ENCODE measurements at places on chromosomes 3 and 15. TPM values are rescaled to one million over a fixed set of nuclear protein-coding genes. Genes with fewer than 3 reads are reported as not detected.

Gene VEPH1
- total RNA-seq, result 49.0 TPM

Gene IFT57
- 39.0 TPM for total RNA-seq

Gene DUOXA2
- total RNA-seq, result not detected

Gene FOXL2
- 6.3 TPM for total RNA-seq

Gene CISH
- total RNA-seq, result 1.6 TPM

Gene APH1B
- 27.3 TPM for total RNA-seq

Gene ECE2
- total RNA-seq, result not detected

Gene ROBO1
- 25.9 TPM for total RNA-seq

Gene KIF15
- 25.9 TPM for total RNA-seq

Gene BFSP2
- total RNA-seq, result not detected

Gene ABI3BP
- 20.5 TPM for total RNA-seq

Gene GOLGA8B
- 21.3 TPM for total RNA-seq

Gene SOX2
- total RNA-seq, result not detected

Gene GUCA1C
- not detected for total RNA-seq

Gene TMEM108
- 9.4 TPM for total RNA-seq

Gene DUOX1
- total RNA-seq, result under 0.01 TPM

Gene EIF4A2
- total RNA-seq, result 493 TPM

Gene USP19
- 57.6 TPM for total RNA-seq

Gene LRRC34
- total RNA-seq, result 5.4 TPM

Gene ARHGEF3
- total RNA-seq, result 5.5 TPM

Gene CLDN16
- not detected for total RNA-seq

Gene TMC3
- not detected for total RNA-seq

Gene ATP10A
- total RNA-seq, result 0.69 TPM

Gene CACNA2D3
- total RNA-seq, result 0.06 TPM

Gene SH3GL3
- not detected for total RNA-seq

Gene C2CD4A
- not detected for total RNA-seq

Gene ITIH1
- total RNA-seq, result not detected

Gene GNAT1
- total RNA-seq, result not detected

Gene PRSS50
- total RNA-seq, result not detected

Gene ESYT3
- total RNA-seq, result 1.0 TPM

Gene HACD2
- total RNA-seq, result 20.5 TPM

Gene PRICKLE2
- total RNA-seq, result 12.1 TPM

Gene SAMMSON
- total RNA-seq, result not detected

Gene PLA2G4E
- not detected for total RNA-seq

Gene MST1
- total RNA-seq, result 7.7 TPM

Gene SEMA3B
- total RNA-seq, result 4.1 TPM

Gene AMIGO3
- total RNA-seq, result 2.3 TPM

Gene RNF13
- total RNA-seq, result 25.4 TPM

Gene TRIM42
- total RNA-seq, result not detected

Data from LHCN-M2 (cell line).